ENCODE measurements at places on chromosomes 16 and 17.

- DNase-seq: no peak
Observed at GRCh38 chr16:69861292-69862030, 89.7 kb upstream of the CLEC18A start.

DNA sequence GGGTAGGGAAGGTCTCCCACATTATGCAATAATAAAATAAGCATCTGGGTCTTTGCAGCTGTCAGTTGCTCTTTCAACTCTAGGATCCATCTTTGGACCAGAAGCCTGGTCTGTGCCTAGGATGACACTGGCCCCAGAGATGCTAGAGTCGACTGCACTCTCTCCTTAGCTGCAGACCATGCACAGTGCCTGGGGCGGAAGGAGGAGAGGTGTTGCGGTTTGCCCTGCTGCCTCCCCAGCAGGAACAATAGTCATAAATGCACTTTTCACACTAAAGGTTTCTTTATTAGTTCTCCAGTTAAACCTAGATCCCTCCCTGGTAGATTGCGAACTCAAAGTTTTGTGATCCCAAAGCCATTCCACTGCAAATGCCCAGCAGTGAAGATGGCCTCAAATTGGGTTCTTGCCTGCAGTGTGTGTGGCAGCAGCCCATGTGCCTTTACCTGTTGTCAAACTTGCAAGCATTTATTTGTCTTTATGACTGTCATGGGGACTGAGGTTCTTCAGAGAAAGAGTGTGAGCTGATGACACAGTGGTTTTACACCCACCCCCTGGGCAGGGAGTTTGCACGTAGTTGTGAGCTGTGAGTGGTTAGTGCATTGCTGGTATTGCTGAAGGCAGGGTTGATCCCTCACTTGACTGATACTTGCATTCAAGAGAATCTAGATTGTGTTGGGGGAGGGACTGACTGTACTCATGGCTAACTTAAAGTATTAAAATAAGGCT is 10.3 kb downstream of the ATXN1L start:
- DNase-seq: no peak

- DNase-seq: no peak
Observed at GRCh38 chr17:38428643-38429371, 543 bp downstream of the ARHGAP23 start.

- DNase-seq: no peak
Observed at GRCh38 chr17:59669944-59670343, 37.3 kb downstream of the PTRH2 start.

DNA sequence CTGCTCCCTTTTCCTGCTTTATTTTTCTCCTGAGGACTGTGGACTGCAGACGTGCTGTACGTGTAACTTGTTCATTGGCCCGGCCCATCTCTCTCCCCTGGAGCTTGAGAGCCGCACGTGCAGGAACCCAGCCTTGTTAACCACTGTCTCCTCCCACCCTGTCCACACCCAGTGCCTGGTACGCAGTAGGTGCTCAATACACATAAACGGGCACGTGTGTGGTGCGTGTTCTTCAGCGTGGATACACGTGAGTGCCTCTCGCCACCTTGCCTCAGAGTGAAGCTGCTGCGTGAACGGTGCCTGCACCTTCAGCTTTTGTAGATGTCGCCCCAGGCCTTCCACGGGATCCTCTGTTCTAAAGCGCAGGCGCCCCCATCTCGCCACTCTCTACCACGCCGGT is 96.3 kb upstream of the CHMP6 start:
- DNase-seq: no peak

DNA sequence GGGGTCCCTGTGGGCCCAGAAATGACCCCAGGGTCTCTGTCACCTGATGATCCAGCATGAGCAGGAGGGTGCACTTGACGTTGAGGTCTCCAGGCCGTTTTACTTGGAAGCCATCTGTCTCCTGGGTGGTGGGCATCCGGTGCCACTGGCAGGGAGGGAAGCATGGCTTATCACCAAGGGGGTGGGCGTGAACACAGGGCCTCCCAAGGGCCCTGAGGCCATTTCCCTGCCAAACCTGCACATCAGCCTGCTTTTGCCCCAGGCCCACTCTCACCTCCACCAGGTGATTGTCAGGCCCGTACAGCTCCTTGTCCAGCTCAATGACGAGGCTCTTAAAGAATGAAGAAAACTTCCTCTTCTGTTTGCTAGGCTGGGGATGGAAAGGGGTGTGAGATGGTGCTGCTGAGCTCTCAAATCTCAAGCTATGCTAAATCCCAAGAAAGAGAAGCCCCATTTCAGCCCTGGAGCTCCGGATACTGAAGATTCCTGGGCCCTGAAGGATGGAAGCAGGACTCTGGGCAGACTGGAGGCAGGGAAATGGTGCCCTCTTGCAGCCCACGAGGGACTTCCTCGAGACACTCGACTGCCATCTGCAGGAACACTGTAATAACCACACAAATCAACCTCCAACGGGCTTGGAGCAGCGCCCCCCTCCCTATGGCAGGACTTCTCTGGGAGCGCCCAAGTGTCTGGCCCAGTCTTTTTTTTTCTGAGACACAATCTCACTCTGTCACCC is 7.1 kb upstream of the FTSJ3 start:
- no peak for DNase-seq

- DNase-seq: no peak
Observed at GRCh38 chr16:383326-384051, 1.7 kb upstream of the PGAP6 start.

DNA sequence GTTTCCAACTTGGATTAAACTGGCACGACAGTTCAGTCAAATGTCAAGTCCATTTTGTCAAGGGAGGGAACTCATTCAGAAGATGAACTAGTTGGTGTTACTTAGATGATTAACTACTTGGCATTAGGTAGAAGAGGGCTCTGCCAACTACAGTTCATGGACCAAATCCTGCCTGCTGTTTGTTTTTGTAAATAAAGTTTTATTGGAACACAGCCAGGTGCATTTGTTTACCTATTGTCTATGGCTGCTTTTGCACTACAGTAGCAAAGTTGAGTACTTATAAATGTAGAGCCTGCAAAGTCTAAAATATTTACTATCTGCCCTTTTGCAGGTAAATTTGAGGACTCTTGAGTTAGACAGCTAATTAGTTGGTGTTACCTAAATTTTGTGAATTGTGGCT is 410.0 kb downstream of the MAF start:
- DNase-seq: no peak

GRCh38 chr16:68128577-68129305 is 43.6 kb downstream of the NFATC3 start:
- no peak for DNase-seq
